Progenitor cell of endocrine pancreas (in vitro differentiated cells): ENCODE measurements at places on chromosomes 2 and 18. TPM values are rescaled to one million over a fixed set of nuclear protein-coding genes. Genes with fewer than 3 reads are reported as not detected.

DNA sequence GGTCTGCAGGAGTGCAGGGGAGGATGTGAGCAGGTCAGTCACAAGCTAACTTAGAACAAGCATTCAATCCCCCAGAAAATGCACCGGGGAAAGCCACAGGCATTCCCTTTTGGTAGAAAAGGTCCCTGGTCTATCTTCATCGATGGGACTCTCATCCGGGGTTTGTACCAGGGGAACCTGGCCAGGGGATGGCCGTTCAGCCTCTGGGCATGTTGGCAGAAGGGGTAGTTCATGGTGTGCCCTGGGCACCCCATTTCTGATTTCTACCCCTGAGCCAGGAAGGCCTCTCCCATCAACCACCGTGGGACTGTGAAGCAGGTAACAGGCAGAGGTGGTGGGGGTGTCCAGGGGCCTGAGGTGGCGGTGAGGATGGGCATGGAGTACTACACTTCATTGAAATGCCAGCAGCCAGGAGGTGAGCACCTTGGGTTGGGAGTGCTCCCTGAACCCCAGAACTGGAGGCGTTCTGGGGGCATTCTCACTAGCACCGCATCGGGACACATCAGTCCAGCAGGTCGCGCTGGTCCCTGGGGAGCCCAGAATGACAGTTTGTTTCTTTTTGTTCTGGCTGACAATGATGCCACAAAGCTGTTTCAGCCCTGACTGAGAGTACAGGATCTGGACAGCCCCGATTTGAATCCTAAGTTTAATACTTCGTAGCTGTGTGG lies 172.3 kb downstream of the SMAD7 start:
- H3K4me1 ChIP-seq = peaks cover 41% of the 10 kb centered on the region
- H3K4me3 ChIP-seq = no peak overlapping the region
- DNase-seq = no peak
- H3K27ac ChIP-seq = no peak overlapping the region
- H3K27me3 ChIP-seq = no peaks in the 10 kb centered on the region
- H3K36me3 ChIP-seq = no peaks in the 10 kb centered on the region

The AGBL5 gene
- 58.7 and 60.2 TPM in 2 replicates for total RNA-seq

The IGFBP5 gene
- 73.9 and 75.3 TPM in 2 replicates for total RNA-seq

The HPCAL1 gene
- 16.5 and 16.8 TPM in 2 replicates for total RNA-seq
